ENCODE measurements at places on chromosomes 12 and 14. TPM values are rescaled to one million over a fixed set of nuclear protein-coding genes. Genes with fewer than 3 reads are reported as not detected.

JAG2 gene
- polyA plus RNA-seq = 7.0 TPM

PFDN5 gene
- polyA plus RNA-seq = 1,700 TPM

SOCS4 gene
- polyA plus RNA-seq = 6.9 TPM

NUAK1 gene
- polyA plus RNA-seq = 15.8 TPM

EFS gene
- polyA plus RNA-seq = 22.2 TPM

CFL2 gene
- 43.0 TPM for polyA plus RNA-seq

SMCO2 gene
- polyA plus RNA-seq = not detected

RTL1 gene
- polyA plus RNA-seq = 0.08 TPM

LIN7A gene
- polyA plus RNA-seq = 5.8 TPM

CMTM5 gene
- 1.1 TPM for polyA plus RNA-seq

RNU4-1 gene
- not detected for polyA plus RNA-seq

DEPDC4 gene
- 0.68 TPM for polyA plus RNA-seq

KRT77 gene
- polyA plus RNA-seq = not detected

SYNDIG1L gene
- 0.12 TPM for polyA plus RNA-seq

GDF3 gene
- polyA plus RNA-seq = 0.75 TPM

AHNAK2 gene
- 0.94 TPM for polyA plus RNA-seq

KIF26A gene
- polyA plus RNA-seq = 5.3 TPM

CLEC4A gene
- polyA plus RNA-seq = 1.4 TPM

TMEM119 gene
- polyA plus RNA-seq = 2.0 TPM

CHGA gene
- polyA plus RNA-seq = 0.13 TPM

DNAI7 gene
- 0.68 TPM for polyA plus RNA-seq

SLC7A8 gene
- polyA plus RNA-seq = 45.9 TPM

APOF gene
- polyA plus RNA-seq = not detected

MANSC4 gene
- polyA plus RNA-seq = 0.10 TPM

BRF1 gene
- polyA plus RNA-seq = 20.4 TPM

KRT75 gene
- not detected for polyA plus RNA-seq

SLCO1B1 gene
- polyA plus RNA-seq = not detected

PTGER2 gene
- polyA plus RNA-seq = 5.5 TPM
